ENCODE measurements at places on chromosomes 2 and 18.

- no peak for DNase-seq
Measured at GRCh38 chr18:35817604-35818352, 154.7 kb upstream of the RMP24 start.

GRCh38 chr18:34866310-34866709 is 156.2 kb downstream of the DTNA start:
- no peak for DNase-seq

DNA sequence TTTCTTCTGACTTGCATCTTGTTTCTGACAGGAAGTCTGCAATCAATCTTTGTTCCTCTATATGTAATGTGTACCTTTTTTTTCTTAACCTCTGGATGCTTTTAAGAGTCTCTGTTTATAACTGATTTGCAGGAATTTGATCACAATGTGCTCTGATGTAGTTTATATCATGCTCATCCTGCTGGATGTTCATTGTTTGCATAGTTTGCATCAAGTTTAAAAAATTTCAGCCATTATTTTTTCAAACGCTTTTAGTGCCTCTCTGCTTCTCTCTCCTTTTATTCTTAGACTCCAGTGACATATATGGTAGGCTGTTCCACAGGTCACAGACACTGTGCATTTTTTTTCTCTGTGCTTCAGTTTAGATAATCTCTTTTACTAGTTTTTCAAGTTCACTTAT is 23.9 kb downstream of the RBKS start:
- no peak for DNase-seq

- no peak for DNase-seq
Measured at GRCh38 chr2:59084326-59084725, 843.2 kb upstream of the FANCL start.

GRCh38 chr2:33605056-33605455 is 6.0 kb upstream of the FAM98A start:
- no peak for DNase-seq

DNA sequence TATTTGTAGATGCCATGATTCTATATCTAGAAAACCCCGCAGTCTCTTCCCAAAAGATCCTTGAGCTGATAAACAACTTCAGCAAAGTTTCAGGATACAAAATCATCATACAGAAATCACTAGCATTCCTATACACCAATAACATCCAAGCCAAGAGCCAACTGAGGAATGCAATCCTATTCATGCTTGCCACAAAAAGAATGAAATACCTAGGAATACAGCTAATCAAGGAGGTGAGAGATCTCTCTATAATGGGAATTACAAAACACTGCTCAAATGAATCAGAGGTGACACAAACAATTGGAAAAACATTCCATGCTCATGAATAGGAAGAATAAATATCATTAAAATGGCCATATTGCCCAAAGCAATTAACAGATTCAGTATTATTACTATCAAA is 551.4 kb upstream of the SLC39A10 start:
- no peak for DNase-seq

- DNase-seq, result no peak
Measured at GRCh38 chr2:3563521-3563976, 5.4 kb upstream of the RNASEH1 start.

GRCh38 chr2:230942920-230943896 is 18.2 kb upstream of the GPR55 start:
- no peak for DNase-seq

GRCh38 chr2:206211657-206212255 is 52.1 kb downstream of the EEF1B2 start:
- peak; percentile 69 for DNase-seq

- peak; percentile 66 for DNase-seq
Measured at GRCh38 chr2:226514895-226515294, 284.7 kb downstream of the IRS1 start.

DNA sequence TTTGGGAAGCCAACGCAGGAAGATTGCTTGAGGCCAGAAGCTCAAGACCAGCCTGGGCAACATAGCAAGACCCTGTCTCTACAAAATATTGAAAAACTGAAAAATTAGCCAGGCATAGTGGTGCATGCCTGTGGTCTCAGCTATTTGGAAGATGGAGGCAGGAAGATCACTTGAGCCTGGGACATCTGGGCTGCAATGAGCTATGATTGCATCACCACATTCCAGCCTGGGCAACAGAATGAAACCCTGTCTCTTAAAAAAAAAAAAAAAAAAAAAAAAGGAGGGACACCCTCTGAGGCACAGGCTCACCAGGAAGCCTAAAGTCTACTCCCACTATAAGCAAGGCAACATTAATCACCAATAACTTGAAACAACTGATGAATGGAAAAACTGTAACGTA is 151.1 kb downstream of the CCDC148 start:
- no peak for DNase-seq

DNA sequence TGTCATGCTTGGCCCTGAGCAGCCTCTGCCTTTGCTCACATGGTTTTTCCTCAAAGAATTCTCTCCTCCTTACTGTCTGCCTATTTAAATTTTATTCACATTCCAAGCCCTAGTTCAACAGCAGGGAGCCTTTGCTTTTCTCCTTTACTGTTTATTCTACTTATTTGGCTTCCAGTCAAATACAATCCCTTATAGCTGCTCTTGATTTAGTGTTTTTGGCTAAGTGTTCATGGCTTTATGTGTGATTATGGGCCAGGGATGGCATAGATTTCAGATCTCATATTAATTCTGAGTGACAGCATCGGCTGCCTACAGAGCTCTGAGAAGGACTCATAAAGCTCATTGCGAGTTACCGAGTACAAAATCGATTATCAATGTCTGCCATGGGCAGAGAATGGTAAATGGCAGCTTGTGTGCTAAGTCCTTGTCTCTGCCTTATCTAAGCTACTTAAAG is 106.7 kb downstream of the METTL8 start:
- no peak for DNase-seq

GRCh38 chr2:161068670-161069069 is 91.6 kb upstream of the TANK start:
- DNase-seq, result no peak

GRCh38 chr2:7588295-7588694 is 671.1 kb downstream of the RNF144A start:
- no peak for DNase-seq

- DNase-seq, result no peak
Measured at GRCh38 chr2:54503192-54503591, 47.1 kb downstream of the SPTBN1 start.

DNA sequence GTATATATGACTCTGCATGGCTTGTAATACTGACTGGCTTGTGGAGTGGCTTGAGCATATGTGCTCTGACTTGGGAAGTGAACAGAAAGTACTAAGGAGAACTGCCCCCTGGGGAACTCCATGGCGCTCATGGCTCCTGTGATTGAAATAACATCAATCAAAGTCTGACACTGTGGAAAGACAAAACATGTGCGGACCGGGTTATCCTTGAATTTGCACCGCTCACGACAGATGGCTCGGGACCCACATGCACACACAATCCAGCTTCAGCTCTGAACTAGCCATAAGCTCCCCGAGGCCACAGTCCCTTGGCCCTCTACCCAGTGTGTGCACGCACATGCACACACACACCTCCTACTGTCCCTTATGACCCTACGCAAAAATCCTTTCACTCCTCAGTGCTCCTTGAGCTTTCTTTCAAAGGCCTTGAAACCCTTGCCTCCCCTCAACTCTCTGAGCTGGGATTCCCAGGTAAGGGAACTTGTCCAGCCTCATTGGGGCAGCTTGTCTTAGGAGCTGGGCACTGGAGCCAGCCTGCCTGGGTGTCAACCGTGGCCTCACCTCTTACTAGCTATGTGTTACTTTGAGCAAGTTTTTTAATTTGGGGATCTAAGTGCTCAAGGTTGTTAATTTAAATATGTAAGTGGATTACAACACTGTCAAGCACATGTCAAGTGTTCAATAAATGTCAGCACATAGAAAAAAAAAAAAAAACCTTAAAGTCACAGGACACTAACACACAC is 43.6 kb downstream of the MRPS5 start:
- DNase-seq, result no peak

DNA sequence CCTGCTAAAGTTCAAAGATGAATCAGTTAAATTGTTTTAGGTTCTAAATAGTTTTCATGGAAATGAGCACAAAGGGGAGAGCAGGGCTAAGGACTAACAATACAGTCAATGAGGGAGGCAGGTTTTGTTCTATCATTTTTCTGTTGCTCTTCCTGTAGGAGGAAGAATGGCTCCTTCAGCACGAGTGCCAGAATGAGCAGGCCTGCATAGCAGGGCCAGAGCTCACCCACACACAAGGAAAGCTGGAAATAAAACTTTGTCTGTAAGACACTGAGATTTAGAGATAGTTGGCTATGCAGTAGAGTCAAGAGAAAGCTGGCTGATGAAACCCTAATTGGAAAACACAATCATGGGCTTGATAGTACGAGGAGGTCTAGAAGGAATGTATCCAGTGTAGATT is 313.3 kb downstream of the MBD2 start:
- DNase-seq, result no peak

- DNase-seq, result no peak
Measured at GRCh38 chr2:229196448-229196847, 74.6 kb downstream of the PID1 start.

DNA sequence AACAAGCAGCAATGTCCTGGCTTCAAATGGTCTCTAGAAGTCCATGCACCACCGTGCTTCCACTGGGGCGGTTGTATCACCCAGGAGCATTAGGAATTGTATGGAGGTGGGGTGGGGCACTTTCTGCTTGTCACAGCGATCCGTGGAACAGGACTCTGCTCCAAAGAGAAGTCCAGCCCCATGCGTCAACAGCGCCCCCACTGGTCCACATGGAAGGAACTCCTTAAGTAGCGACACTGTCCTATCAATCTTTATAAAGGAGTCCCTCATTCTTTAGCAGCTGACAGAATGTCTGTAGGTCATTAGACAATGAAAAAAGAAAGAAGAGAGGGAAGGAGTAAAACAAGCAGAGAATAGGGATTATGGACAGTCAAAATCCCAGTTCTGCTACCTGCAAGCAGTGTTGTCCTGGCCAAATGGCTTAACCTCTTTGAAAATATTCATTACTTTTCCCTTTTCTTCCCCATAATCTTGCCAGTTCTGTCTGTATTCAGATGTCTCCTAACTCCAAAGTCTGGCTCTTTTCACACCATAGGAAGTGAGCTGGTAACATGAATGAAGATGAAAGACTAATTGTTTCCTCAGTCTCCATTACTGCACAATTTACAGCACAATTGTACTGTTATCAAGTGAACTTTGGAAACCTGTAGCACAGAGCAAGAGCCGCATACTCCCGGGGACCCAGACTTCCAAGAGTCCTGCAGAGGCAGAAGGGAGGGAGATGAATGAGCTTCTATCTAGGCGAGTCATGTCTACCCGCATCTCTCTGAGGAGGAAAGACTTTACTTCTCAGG is 9.9 kb downstream of the NFE2L2 start:
- DNase-seq, result no peak

GRCh38 chr2:9708683-9709538 is 78.1 kb upstream of the YWHAQ start:
- DNase-seq, result no peak

Data from RWPE1 (cell line).